ENCODE measurements at places on chromosomes 13 and 19.

DNA sequence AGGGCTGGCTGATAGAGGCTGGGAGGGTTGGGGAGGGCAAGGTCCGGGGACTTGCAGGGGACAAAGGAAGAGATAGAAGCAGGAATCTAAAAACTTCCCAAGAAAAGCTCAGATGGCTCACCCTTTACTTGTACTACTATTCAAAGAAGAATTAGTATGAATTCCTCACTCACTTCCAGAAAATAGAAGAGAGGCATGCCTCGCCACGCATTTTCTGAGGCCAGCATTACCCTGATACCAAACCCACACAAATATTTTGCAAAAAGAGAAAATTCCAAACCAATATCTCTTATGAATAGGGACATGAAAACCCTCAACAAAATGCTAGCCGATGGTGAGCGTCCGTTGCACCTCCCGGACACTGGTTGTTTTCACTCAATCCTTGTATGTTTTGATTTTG lies 54.0 kb downstream of the ING1 start:
- no peak for DNase-seq

DNA sequence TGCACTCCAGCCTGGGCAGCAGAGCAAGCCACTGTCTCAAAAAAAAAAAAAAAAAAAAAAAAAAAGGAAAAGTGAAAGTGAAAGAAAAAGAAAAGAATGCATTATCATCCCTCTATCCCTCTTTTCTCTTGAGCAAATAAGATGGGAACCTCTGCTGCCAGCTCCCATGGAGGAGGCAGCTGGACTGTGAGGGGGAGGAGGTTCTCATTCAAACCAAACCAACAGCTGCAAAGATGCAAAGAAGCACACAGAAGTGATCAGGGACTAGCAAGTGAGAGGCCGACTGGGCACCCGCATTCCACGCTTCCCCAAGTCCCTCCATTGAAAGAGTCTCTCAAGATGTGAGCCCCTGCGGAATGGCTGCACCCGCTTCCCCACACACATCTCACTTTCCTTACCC lies 63.5 kb downstream of the TSHZ3 start:
- no peak for DNase-seq

- DNase-seq = no peak
Observed at GRCh38 chr13:36006347-36006746, 124.8 kb downstream of the DCLK1 start.

GRCh38 chr19:29428071-29428470 lies 97.7 kb upstream of the VSTM2B start:
- no peak for DNase-seq

DNA sequence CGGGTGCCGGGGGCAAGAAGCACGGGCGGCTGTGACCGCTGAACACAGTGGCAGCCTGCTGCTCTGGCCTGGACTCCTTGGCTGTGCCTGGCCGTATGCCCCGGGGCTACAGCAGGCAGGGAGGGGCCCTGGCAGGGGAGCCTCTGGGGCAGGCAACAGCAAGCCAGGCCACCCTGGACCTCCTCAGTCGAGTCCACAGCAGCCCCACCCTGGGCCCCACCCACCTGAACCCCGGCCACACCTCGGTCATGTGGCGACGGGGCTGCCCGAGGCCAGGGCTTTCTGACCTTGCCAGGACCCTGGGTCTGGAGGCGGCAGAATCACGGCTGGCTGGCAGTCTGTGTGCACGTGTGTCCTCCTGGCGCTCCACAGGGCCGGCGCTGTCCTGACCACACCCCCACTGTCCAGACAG lies 8.7 kb downstream of the CILP2 start:
- no peak for DNase-seq

DNA sequence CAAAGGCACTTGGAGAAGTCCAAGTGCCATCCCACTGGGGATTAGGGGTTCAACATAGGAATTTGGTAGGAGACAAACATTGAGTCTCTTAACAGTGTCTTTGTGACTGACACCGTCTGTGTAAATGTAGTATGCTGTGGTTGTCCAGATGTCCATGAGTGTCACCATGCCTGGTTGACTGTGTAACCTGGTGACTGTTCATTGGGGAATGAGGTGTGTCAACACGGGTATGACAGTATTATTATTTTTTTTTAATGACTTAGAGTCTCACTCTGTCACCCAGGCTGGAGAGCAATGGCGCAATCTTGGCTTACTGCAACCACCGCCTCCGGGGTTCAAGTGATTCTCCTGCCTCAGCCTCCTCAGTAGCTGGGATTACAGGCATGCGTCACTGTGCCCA lies 16.2 kb downstream of the PKN1 start:
- DNase-seq = no peak

DNA sequence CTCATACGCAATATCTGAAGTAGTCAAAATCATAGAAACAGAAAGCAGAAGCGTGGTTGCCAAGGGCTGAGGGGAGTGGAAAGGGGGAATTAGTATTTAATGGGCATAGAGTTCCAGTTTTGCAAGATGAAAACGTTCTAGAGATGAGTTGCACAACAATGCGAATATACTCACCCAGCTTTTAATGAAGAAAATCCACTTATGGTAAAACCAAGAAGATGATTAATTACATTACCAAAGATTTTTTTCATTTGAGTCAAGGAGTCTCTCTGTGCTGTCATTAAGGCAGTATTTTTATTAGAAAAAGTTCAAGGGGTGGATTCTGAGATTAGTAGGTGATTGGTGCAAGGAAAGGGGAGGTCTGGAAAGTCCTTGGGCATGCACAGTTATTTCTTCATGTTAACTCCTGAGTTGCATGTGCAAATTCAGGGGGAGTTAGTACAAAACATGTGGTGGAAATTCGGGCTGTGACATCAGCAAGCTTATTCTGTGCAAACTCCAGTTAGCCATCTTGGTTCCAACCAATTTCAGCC lies 6.9 kb upstream of the CBY2 start:
- no peak for DNase-seq

DNA sequence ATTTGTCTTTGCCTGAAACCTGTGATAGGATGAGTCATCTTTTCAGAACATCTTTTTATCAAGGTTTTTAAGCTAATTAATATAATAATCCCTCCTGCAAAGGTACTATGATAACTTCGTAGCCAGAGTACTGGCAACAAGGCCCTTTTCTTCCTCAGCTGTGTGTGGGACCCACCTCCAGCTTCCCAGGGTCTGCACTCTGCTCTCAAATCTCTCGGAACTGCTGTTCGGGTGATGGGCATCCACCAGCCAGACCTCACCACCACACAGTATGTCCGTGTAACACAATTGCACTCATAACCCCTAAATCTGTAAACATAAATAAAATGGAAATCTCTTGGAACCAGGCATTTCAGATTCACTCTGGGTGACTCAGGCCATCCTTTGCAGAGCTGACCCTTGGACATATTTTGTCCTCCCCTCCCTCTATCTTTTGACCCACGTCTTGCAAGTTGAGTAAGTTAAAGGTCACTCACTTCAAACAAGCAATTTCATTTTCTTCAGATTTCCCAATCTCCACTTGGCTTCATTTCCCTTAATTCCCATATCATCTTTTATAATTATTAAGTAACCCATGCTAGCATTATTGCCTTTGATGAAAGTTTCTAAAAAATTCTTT lies 29.5 kb downstream of the COL4A1 start:
- no peak for DNase-seq

- no peak for DNase-seq
Observed at GRCh38 chr13:32783067-32783466, 196.8 kb downstream of the PDS5B start.

All from DMS 273 treated with DMSO at 0.1 percent for 48 hours (cell line).